ENCODE measurements at places on chromosomes 3 and 15.

DNA sequence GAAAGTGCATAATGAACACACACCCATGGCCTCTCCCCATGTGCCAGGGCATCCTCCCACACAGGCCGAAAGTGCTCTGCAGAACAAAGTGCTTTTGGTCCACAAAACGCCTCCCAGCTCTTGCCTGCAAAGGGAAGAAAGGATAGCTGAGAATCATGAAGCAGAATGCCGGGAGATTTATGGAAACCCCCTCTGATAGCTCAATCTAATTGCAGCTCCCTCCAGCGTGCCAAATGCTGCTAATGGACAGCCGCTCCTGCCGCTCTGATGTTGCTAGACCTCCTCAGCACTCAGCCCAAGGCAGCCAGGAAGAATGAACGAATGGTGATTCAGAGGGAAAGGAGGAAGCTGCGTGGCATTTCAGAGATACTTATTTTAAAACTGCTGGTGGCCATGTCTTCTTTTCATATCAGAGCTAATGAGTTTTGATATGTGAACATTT, 145.3 kb downstream of the TJP1 start:
- DNase-seq, result no peak

- DNase-seq, result no peak
These were observed 223.8 kb downstream of the OPA1 start for GRCh38 chr3:193816656-193817311.

- DNase-seq, result no peak
These were observed 105.7 kb downstream of the PPP2R3A start for GRCh38 chr3:136070953-136071949.

- no peak for DNase-seq
These were observed 68.1 kb downstream of the IMPG2 start for GRCh38 chr3:101252307-101252706.

DNA sequence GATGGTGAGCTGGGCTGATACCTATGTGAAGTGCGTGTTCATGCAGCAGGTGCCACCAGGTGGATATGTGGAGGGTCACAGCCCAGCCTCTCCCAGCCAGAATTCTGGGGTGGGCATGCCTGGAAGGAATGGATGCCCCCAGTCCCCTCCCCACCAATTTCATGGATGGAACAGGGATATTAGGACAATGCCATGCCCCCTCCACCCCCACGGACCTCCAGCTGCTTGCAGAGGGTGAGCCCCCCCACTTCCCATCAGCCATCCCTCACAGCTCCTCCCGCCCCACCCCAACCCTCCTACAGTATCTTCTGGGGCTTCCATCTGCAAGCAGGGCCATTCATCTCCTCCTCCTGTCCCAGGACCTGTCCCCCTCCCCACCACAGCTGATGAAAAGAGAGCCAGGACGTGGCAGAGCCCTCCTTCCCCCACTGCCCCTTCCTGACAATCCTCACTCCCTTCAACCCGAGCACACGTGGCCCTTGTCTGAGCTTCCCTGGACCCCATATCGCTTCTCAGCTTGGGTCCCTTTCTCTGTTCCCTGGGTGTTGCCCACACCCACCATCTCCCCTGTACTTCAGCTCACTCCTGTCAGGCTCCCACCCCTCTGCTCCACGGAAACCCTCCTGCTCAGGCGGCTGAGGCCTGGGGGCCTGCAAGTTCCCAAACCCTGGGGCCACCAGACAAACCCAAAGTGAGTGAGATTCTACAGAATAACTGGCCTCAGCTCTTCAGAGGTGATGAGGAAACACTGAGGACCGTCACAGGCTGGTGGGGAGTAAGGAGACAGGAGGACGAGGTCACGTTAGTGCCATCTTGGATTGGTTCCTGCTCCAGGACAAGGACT, 2.8 kb upstream of the SEMA3G start:
- DNase-seq, result no peak

GRCh38 chr3:124257336-124257864, 265.5 kb upstream of the ROPN1 start:
- DNase-seq, result no peak

GRCh38 chr3:14439501-14440167, 37.2 kb downstream of the SLC6A6 start:
- no peak for DNase-seq

DNA sequence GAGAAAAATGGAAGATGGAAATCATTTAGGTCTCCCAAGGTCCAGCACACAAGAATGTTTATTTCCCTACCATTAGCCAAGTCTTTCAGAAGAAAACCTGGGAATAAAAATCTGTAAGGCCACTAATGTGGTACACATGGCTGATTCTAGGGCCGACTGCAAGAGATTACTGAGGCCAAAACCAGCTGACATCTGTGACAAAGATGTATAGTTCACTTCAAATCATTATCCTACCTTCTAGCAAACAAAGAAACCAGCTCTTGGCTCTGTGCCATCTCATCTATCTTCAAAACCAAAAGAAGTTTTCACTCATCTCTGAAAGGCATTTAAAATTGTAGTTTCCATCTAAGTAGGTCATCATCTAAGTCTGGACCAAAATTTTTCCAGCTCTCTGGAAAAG, 43.9 kb downstream of the ERC2 start:
- no peak for DNase-seq

DNA sequence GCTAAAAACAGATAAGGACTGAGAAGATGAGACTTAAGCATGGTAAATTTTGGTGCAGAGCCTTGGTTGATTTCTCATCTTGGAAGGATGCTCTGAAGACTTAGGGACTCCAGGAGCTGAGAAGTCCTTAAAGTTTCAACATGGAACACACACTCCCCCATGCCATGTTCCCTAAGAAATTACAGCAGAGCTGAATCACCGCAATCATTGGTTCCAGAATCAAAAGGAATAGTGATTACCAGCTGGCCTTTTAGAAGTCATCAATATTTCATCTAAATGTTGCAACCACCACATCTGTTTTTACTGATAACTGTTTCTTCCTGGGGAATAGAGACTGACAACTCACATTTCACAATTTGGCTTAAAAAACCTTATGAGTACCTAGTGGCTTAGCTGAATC, 229.3 kb downstream of the MINAR1 start:
- DNase-seq, result no peak

GRCh38 chr3:195155570-195156241, 115.3 kb downstream of the XXYLT1 start:
- no peak for DNase-seq

- no peak for DNase-seq
These were observed 372.7 kb downstream of the SHQ1 start for GRCh38 chr3:72475258-72476138.

GRCh38 chr15:37788330-37788729, 146.1 kb upstream of the TMCO5A start:
- no peak for DNase-seq

GRCh38 chr3:195612075-195612800, 28.5 kb upstream of the APOD start:
- no peak for DNase-seq

GRCh38 chr15:33191591-33191990, 2.9 kb downstream of the FMN1 start:
- DNase-seq, result no peak

DNA sequence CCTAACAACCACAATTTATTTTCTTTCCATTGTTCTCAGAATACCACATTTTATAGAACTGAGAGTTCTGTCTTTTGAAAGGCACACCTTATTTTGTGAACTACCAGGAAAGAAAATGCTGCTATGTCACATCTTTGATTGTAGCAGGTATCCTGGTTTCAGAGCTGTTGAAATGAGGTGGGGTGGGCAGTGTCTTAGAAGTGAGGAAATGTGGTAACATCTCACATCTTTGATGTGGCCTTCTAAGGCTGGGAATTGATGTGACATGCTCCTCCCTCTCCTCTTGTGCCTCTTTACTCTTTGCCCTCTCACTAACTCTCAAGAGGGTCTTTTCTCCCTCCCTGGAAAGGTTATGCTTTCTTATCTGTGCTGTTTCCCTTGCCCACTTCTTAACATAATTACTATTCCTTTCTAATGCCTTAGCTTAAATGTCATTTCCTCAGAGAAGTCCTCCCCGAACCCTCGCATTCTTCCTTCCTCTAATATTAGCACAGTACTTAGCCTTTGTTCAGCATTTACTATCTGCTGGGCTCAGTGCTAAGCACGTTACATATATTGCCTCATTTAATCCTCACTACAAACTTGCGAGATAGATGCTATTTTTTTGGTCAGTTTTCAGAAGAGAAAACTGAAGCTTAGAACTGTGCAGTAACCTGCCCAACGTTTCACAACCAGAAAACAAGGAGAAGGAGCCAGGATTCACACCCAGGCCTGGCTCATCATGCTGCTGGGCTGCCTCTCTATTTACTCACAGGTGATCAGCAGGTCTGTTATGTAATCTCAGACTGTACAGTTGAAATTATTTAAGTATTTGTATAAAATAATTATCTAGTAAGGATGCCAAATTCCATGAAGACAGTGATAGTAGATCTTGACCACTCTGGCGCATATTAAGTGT, 24.0 kb upstream of the SPTSSB start:
- no peak for DNase-seq

- no peak for DNase-seq
These were observed 242.2 kb downstream of the SLCO3A1 start for GRCh38 chr15:92095693-92096092.

GRCh38 chr15:29670266-29670665, 152.0 kb downstream of the TJP1 start:
- DNase-seq, result no peak

DNA sequence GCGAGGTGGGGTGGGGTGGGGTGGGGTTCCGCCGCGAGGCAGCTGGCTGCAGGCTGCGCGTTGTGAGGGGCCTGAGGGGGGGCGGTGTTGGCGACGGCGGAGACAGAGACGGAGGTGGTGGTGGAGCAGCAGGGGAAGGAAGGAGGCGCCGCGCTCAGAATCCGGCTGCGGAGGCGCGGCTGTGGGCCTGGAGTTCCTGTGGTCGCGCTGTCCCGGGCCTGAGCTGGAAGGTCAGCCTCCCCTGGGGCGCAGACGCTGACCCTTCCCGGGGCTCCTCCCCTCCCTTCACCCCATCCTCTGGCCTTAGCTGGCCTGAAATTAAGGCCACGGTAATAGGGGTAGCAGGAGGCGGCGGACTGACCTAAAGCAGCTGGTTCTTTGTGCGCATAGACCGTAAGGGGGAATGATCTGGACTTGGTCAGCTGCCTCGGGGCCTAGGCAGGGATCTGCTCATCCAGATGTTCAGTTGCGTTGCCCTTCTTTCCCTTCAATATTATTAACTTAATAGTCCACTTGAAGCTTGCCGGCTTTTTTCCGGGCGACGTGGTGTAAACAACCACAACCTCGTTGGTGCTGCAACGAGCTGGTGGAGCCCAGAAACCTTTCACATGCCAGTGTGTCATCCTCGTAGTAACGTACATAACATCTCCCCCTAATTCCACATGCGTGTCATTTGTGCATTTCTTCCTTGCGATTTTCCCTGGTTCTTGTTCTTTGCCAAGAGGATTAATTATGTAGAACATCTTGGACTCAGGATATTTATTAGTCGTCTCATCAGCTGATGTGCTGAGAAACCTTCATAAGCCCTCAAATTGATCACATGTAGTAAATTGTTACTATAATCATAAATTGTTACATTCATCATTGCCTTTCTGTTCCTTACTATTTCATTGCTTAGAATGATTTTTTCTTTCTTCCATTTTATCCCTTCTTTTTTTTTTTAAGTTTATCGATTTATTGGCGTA, 626 bp downstream of the SEC62 start:
- peak; percentile 9 for DNase-seq

GRCh38 chr3:137946356-137946973, 63.5 kb upstream of the CLDN18 start:
- DNase-seq, result peak; percentile 4

DNA sequence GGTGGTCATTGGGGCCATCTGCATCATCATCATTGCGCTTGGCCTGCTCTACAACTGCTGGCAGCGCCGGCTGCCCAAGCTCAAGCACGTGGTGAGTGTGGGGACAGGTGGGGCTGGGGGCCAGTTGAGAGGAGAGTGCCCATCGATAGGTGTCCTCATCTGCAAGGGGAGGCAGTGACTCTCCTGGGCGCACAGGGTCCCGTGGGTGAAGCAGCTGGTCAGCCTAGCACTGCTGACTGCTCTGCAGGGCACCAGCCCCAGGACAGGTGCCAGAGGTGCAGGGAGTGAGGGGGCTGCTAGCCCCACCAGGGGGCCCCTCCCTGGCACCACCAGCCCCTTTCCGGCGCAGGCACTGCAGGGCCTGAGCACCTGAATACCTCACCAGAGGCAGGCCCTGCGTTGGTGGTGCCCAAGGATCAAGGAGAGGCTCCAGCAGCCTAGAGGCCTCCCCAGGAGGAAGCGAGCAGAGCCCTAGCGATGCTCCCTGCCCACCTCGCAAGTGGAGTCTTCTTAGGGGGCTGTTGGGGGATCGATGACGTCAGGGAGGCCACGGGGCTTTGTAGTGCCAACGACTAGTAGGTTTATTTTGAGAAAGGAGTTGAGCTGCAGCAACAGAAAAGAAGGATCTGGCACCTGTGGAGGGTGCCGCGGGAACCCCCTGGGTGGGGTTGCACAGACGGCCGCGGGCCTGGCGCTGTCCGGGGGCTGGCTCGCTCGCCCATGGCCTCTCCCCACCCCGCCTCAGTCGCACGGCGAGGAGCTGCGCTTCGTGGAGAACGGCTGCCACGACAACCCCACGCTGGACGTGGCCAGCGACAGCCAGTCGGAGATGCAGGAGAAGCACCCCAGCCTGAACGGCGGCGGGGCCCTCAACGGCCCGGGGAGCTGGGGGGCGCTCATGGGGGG, 976 bp upstream of the ABTB1 start:
- peak; percentile 24 for DNase-seq

DNA sequence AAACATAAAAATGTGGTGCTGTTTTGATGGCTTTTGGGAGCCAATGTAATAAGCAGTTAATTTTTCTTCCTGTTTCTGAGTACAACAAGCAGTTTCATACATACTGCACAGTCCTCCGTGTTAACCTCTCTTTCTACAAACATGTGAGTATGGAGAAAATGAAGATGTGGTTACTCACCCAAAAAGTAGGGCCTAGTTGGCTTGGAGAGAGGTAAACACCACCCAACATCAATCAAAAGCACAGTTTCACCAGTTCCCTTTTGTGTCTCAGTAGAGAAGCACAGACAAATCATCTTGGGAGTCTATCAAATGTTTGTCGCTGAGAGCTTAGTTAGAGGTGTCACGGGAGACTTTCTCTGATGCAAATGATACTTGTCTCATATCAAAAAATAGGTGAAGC, 320.2 kb downstream of the UNC13C start:
- DNase-seq, result no peak

DNA sequence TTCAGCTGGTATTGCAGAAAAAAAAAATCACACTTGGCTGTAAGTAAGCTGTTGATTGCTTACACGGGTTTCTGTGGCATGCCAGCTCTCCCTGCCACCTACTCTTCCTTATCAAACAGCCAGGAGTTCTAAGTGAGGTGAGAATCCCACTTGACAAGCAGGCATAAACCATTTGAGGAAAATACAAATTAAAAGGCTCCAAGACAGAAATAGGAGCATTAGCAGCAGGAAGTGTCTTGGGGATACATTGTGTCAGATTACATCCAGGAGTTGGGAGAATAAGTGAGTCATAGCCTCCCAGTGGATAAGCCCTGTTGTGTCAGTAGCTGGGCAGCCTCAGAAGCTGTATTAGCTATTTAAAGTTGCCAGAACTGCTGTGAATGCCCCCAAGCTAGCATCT, 256.0 kb downstream of the CNTN4 start:
- DNase-seq, result no peak

GRCh38 chr3:158100681-158101080, 5.5 kb downstream of the SHOX2 start:
- DNase-seq, result no peak

All from stimulated activated CD4-positive, alpha-beta T cell treated with anti-CD3 and anti-CD28 coated beads, TNF-alpha, amount 100 ng/mL, for 4 hours (primary cell).